ENCODE measurements at places on chromosomes 3 and 15.
A peak's percentile ranks its signal among the peaks of the same experiment; 100 is the strongest.

GRCh38 chr15:67396114-67396513 lies 124.8 kb upstream of the C15orf61 start:
- no peak for DNase-seq

GRCh38 chr3:148840451-148840850 lies 12.8 kb downstream of the CPB1 start:
- DNase-seq = no peak

- DNase-seq = peak; percentile 12
Measured at GRCh38 chr3:138774529-138775253, 60.0 kb downstream of the PIK3CB start.

- no peak for DNase-seq
Measured at GRCh38 chr3:46027021-46027705, at the start of gene XCR1. Gene XCR1, minus strand, starts transcription at chr3:46027483. Its CDS starts 5,536 bp downstream, at chr3:46021947.

GRCh38 chr3:12014613-12015012 lies 10.4 kb downstream of the SYN2 start:
- no peak for DNase-seq

- DNase-seq = no peak
Measured at GRCh38 chr3:76206346-76206745, 421.0 kb upstream of the ZNF717 start.

GRCh38 chr3:18351823-18352744 lies 73.1 kb downstream of the SATB1 start:
- DNase-seq = no peak

DNA sequence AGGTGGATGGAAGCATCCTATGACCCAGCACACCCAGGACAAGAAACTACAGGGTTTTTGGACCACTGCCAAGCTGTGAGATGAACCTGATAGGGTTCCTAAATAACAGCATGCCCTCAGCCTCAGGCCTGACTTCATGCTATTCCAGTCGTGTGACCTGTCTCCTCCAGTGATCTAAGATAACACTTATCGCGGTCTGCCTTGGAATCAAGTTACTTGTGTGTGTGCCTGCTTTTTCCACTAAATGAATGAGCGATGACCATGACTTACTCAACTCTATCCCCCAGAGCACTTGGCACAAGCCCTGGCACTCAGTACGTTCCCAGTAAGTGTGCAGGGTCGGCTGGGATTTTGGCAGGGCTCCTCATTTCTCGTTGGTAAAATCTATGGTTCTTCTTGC lies 172.7 kb upstream of the TP63 start:
- no peak for DNase-seq

GRCh38 chr3:111471831-111472230 lies 70.2 kb upstream of the CD96 start:
- DNase-seq = no peak

DNA sequence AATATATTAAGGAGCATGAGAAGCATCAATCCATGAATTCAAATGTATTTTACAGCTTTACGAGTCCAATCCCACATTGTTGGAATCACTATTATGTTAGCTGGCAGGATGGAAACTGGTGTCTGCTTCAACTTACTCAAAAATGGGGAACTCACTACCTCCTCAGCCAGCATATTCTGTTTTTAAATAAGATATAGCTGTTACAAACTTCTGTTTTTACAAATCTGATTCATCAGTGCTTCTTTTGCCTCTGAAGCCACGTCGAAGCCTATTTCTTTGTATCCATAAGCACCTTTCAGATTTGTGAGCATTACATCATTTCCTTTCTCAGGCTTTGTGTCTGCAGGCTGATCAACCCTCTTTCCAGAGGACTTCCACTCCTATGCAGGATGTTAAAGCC lies 105.9 kb downstream of the TPRG1 start:
- DNase-seq = no peak

GRCh38 chr3:141413801-141414689 lies 45.7 kb downstream of the ZBTB38 start:
- DNase-seq = no peak

DNA sequence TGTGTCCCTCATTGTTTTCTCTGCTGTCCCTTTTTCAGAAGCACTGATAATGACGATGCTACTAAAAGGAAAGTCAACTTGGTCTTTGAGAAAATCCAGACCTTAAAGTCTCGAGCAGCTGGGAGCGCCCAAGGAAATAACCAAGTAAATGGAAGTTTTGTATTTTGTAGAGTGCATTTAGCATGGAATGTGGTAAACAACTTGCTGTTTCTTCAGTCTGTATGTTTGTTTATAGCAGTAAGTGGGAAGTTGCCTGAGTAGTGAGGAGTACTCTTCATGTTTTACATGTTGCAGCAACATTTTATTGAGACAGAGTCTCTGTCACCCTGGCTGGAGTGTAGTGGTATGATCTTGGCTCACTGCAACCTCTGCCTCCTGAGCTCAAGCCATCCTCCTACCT lies 66.0 kb downstream of the CGNL1 start:
- no peak for DNase-seq

- DNase-seq = no peak
Measured at GRCh38 chr15:52499506-52499905, 29.2 kb downstream of the MYO5A start.

DNA sequence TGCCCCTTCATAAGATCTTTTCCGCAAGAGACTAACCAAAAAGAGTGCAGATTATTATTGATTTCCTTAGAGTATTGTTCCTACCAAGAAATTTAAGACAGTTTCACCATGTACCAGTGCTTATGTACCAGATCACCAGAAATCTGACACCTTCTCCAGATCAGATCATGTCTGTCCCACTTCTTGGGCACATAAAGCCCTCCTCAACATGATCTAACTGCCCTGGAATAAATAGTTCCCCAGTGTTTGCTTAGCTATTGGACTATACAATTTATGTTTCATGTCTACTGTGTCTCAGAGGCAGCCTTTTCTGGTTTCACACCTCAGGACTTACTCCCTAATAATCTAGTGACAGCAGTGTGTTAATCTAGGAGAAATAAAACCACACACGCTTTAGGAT lies 46.8 kb downstream of the NME9 start:
- no peak for DNase-seq

- no peak for DNase-seq
Measured at GRCh38 chr3:173584093-173584837, 186.7 kb downstream of the NLGN1 start.

DNA sequence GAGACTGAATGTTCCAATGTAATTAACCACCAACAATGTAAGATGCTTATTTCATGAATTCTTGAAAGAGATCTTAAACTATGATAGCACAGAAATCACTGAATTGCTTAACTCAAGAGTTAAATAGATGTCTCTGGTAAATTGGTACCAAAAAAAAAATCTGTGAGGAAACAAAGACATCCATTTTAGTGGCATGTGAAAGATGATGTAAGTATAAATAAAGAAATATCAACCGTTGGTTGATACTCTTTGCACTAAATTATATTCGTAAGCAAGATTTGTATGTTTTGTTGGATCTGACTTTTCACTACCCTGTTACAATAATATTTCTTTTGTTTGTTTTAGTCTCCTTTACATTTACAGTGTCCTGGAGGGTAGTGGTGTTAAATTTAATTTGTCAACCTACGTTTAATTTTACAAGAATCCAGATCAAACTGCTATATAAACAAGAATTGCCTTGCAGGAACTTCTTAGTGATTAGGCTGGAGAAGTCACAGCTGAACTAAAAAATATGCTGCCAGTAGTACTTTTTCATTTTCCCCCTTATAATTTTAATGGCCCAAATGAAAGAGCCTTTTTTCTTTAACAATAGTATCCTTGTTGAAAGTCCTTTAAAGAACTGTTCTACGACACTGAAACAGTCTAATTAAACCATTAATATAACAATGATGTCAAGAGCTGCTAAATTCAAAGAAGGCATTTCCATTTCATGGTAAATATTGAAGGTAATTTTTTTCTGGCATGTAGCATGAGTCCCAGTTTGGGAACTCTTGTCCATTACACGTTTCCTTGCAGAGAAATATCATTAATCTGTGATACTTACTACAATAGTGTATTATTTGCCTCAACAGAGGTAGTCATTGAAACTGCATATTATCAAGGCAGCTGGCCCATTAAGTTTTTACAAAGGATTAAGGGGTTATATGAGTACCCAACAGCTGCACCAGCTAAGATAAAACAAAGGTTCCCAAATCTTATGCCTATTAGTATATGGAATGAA lies 109.6 kb upstream of the PHLDB2 start:
- DNase-seq = no peak

- no peak for DNase-seq
Measured at GRCh38 chr15:91186904-91187656, 87.0 kb downstream of the SV2B start.

DNA sequence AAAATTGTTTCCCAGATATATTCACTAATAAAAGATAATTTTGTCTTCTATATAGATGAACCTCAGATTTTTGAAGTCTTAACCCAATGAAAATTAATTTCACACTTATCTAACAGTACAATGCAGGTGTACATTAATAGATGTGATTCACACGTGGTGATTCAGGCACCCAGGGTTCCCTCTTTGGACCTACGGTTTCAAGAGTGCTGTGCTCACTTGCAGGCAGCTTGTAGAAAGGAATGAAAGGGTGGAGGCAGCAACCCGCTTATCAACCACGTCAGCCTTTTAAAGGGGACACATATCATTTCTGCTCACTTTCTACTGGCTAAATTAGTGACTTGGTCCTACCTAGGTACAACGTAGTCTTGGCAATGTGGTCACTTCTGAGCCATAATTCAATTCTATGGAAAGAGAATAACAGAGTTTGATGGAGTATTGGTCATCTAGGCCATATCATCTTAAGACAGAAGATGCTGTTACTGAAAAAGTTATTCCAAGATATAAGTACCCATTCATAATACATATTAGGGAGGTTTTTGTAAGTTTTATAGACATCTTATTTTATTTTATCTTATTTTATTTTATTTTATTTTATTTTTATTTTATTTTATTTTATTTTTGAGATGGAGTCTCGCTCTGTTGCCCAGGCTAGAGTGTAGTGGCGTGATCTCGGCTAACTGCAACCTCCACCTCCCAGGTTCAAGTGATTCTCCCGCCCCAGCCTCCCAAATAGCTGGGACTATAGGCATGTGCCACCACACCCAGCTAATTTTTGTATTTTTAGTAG lies 37.9 kb downstream of the ACP3 start:
- DNase-seq = no peak

- DNase-seq = no peak
Measured at GRCh38 chr3:30890907-30891306, 3.6 kb downstream of the GADL1 start.

GRCh38 chr3:124599779-124600693 lies 130.2 kb upstream of the UMPS start:
- DNase-seq = no peak

DNA sequence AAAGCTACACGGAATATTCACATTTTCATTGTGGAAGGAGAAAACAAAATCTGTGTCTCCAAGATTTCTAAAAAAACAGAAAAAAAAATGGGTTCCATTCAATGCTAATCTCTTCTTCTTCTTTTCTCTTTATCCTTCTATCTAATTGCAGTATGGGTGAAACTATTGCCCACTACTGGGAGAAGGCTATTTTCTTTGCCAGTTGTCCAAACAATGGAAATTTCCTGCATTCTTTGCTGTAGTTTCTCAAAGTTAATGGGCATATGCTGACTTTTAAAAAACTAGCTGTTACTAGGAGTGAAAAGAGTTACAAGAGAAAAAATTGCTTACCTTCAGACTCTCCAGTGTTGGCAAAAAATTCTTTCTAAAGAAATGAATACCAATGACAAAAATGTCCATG lies 179.3 kb upstream of the ANKRD28 start:
- DNase-seq = no peak

- no peak for DNase-seq
Measured at GRCh38 chr3:27360113-27361078, 8.8 kb downstream of the NEK10 start.

- no peak for DNase-seq
Measured at GRCh38 chr3:184505076-184505878, 56.3 kb upstream of the EPHB3 start.

DNA sequence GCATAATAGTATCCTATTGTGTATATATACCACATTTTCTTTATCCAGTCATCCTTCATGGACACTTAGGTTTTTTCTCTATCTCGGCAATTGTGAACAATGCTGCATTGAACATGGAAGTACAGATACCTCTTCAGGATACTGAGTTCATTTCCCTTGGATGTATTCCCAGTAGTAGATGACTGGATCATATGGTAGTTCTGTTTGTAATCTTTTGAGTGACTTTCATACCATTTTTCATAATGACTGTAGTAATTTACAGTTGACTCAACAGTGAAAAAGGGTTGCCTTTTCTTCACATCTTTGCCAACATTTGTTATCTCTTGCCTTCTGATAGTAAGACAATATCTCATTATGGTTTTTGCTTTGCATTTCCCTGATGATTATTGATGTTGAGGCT lies 21.8 kb downstream of the MYH15 start:
- no peak for DNase-seq

GRCh38 chr3:131591394-131592014 lies 88.7 kb upstream of the MRPL3 start:
- no peak for DNase-seq

- DNase-seq = no peak
Measured at GRCh38 chr15:60883691-60884640, 345.1 kb downstream of the RORA start.

DNA sequence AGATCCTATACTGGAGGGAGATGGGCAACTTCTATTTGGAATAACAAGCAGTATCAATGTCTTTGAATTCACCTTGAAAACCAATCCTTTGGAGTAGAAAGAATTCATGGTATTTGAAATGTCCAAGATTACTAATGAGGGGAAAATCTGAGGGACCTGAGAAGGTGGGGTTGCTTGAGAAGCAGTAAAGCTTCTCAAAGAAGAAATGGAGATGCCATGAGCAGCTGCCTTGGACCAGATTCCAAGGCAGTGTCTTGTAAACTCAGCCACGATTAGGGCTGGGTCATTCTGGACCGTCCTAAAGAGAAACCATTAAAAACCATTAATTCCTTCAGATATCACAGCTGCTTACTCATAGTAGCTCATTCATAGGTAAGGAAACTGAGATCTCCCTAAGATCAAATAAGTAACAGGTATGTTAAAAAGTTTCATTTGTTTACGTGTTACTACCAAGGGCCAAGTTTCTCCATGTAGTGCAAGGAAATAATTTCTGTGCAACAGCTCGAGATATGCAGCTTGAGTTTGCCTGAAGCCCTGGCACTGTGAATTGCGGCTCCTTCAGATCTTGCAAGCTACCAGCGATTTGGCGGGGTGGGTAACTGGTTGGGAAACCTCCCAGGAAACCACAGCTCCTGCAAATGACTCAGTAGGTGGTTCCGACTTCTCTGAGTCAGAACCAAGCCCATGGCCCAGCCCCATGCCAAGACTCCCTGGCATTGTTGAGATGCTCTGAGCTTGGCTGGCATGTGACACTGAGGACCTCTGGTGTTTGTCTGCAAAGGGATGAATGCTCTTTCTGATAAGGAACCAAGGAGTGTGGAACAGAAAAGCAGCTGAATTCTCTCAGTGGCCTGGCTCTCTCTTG lies 296.8 kb downstream of the RORA start:
- peak; percentile 52 for DNase-seq

DNA sequence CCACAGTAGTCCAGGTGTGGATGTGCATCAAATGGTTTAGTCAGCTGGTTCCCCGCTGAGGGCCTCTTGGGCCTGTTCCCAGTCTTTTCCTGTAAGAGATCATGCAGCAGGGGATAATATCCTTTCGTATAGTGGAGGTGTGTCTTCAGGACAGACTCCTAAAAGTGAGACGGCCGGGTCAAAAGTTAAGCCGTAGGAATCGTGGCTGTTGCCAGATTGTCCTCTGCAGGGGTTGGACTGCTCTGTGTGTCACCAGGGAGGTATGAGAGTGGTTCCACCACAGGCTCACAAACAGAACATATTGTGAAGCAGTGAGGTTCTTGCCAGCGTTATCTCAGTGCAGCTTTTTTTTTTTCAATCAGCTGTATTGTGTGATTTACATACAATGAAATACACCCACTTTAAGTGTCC lies 95.0 kb downstream of the VGLL4 start:
- DNase-seq = no peak

GRCh38 chr3:65971293-65972252 lies 67.1 kb downstream of the MAGI1 start:
- no peak for DNase-seq

Data from stimulated activated CD4-positive, alpha-beta T cell treated with anti-CD3 and anti-CD28 coated beads, TNF-alpha, amount 100 ng/mL, for 24 hours (primary cell).